ENCODE measurements at places on chromosomes 3 and 15.

DNA sequence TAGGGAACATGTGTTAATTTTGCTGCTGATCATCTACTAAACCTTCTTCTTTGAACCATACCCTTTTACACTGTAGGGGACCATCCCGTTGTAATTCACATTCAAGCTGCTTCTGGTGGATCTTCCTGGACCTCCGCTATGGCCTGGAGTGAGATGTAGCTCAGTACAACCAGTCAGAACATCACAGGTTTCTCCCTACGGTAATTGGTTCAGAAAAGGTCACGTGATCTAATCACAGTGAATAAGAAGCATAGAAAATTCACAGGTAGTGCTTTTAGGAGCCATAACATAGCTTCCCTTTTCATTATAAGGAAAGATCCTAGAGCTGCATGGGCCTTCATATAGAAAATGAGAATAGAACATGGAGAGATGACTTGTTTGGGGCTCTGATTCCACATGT, 320.8 kb upstream of the PDZRN3 start:
- no peak for DNase-seq

DNA sequence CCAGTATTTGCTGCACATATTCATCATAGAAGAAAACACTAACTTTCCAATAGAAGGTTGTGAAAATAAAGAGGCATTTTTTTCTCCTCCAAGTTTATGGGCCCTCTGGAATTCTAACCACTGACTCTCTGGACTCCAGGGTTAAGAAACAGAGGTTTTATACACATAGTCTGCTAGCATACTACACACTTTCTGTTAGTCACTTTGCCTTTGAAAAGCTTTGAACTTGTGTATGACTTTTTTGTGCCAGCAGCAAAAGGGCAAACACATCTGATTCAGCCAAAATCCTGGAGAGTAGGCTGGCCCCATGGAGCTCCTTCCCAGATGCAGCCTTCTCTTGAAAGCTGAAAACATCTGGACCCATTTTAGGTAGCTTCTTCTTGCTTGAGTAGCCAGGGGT, 6.2 kb downstream of the ZIC4 start:
- DNase-seq: no peak

- DNase-seq: peak; percentile 82
Measured at GRCh38 chr3:129282727-129283327, 4.2 kb downstream of the HMCES start.

- DNase-seq: no peak
Measured at GRCh38 chr3:12815719-12816118, 19.2 kb downstream of the CAND2 start.

- no peak for DNase-seq
Measured at GRCh38 chr3:178277605-178278004, 258.6 kb upstream of the KCNMB2 start.

DNA sequence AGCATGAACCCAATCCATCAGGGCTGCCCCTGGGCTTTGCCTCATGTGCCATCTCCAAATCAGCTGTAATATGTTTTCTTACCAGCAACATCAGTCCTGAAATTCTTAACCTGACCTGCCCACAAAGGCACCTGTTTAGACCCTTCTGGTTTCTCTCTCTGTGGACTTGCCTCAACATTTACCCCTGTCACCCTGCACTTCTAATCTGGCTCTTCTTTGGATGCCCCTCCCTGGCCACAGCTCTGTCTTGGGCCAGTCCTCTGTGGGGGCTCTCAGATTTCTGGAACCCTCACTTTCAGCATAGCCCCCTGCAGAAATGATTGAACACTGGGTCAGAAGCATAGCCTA, 168.7 kb upstream of the STAC start:
- DNase-seq: no peak
